ENCODE measurements at places on chromosomes 13 and 19.

GRCh38 chr19:11479898-11480714 lies 740 bp downstream of the ELAVL3 start:
- no peak for DNase-seq

DNA sequence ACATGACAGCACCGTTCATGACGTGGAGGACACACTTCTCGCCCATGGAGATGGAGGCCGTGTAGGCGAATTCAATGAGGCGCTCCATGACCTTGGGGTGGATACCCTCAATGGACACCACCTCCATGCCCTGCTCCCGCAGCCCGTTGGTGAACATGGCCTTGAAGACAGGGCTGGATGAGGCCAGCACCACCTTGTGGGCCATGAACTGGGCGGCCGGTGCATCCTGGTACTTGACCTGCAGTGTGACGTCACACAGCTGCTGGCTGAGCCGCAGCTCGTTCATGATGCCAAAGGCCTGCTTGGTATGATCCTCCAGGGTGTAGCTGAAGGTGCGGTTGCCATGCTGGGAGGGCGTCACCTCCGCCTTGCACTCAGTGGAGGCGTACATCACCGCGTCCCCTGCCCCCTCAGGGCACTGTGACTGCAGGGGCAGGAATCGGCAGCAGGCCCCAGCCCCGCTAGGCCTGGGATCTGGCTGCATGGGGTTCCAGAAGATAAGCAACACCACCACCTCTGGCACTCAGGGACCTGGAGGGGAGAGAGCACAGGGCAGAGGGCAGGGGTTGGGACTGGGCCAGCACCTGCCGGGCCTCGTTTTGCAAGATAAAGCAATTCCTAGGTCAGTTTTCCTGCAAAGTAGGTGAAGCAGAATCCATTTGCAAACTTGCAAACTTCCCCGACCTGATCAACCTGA lies 3.5 kb downstream of the KEAP1 start:
- DNase-seq, result no peak

DNA sequence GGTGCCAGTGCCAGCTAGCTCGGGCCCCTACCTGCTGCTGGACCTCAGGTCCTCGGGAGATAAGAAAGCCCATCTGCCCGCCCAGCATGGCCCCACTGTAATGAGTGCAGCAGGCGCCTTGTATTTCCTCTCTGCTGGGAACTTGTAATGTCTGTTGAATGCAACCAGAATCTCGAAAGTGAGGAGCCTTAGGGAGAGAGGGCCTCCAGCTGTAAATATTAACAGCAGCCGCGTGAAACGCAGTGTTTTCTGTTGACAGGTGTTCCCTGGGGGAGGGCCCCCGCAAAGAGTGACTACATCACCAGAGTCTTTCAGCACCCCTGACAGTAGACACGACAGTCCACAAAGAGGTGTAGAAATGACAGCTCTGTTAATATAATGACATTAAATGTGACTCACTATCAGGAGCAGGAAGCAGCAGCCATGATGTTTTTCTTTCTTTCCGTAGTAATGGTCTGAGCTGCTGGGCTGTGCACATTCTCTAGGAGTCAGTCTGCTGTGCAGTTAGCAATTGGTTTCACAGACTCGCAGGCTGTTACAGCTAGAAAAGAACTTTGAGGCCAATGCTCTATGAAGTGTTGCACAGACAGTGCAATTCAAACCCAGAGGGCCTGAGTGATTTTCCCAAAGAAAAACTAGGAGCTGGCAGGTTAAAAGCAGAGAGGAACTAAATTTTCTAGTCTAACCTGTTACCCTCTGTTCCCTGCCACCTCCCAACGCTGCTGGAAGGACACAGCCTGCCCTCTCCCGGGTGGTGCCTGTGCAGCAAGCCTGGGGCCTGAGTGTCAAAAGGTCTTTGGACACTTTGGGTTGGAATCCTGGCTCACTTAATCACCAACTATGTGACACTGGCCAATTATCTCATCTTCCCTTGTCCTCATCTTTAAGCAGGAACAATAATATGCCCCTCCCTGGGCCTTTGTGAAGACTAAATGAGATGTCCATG lies 58.6 kb upstream of the WASF3 start:
- DNase-seq, result no peak

- no peak for DNase-seq
Observed at GRCh38 chr13:32588736-32589135, 2.5 kb downstream of the PDS5B start.

DNA sequence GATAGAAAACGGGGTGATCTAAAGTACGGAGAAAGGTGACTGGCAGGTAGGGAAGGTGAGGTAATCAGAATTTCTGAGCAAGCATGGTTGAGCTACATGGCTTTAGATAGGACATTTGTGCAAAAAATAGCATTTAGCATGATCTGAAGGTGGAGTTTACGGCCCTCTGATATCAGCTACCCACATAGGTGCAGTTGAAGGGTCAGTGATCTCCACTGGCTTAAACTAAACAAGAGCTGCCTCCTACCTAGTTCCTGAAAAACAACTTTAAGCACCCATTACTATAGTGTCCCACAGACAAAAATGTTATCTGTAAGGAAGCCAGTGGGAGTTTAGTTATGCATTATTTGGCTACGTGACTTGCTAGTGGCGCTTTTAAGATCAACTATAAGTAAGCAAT lies 1.2 kb upstream of the CASP14 start:
- DNase-seq, result no peak

DNA sequence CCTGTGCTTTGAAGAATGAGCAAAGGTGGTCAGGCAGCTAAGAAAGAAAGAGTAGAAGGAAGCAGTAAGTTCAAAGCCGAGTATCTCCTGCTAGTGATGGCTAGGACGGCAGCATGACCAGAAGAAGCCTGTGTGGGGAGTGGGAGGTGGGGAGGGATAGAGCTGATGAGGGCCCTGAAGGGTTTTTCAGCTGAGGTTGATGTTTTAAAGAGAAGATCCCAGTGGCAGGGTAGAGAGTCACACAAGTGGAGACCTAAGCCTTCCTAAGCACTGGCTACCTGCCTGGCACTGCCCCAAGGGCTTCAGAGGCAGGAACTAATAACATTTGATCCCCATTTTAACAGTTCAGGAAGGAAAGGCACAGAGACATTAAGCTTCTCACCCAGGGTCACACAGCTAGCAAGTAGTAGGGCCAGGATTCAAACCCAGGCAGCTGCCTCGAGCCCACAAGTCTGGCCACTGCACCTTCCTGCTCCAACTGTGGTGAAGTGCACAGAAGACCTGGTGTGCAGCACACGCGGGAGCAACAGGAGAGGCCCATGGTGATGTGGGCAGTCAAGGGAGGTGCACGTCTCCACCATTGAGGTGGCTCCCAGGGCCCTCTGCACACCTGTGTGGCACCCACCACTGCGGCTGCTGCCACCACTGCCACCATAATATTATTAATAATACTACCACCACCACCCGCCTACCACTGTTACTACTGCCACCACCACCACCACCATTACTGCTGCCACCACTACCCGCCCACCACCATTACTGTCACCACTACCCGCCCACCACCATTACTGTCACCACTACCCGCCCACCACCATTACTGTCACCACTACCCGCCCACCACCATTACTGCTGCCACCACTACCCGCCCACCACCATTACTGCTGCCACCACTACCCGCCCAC lies 22.1 kb downstream of the CUL4A start:
- no peak for DNase-seq

DNA sequence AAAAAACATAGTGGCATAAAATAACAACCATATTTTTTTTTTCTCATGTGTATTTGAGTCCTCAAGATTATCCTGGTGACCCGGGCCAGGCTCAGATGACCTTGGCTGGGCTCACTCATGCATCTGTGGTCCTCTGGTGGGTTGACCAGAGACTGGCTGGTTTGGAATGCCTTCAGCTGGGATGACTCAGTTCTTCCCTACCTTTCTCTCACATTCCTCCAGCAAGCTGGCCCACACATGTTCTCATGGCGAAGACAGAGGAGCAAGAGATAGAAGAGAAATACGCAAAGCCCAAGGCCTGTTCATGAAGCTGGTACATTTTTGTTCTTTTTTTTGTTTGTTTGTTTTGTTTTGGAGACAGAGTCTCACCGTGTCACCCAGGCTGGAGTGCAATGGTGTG lies 14.3 kb upstream of the ZNF541 start:
- DNase-seq, result no peak

GRCh38 chr13:26557393-26558073 lies at the start of gene WASF3:
Gene WASF3, plus strand, starts transcription at chr13:26557683. Its CDS starts 84,588 bp downstream, at chr13:26642271.
- peak; percentile 96 for DNase-seq

- DNase-seq, result no peak
Observed at GRCh38 chr13:34886987-34887386, 55.1 kb upstream of the NBEA start.

DNA sequence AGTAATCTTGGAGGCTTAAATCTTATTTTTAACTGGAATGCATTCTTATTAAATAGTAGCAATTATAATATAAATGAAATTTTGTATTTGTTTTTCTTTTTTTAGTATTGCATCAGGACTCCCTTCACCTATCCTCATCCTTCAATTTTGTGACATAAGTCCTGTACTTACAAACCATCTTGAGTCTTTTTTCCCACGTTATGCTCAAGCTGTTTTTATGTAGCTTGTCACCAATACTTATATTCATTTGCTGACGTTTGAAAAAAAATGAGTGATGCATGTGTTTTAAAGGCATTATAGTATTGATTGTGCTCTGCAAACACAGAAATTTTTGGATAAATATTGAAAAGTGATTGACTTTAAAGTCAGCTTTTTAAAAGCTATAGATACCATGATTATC lies 888 bp downstream of the GPR18 start:
- no peak for DNase-seq

DNA sequence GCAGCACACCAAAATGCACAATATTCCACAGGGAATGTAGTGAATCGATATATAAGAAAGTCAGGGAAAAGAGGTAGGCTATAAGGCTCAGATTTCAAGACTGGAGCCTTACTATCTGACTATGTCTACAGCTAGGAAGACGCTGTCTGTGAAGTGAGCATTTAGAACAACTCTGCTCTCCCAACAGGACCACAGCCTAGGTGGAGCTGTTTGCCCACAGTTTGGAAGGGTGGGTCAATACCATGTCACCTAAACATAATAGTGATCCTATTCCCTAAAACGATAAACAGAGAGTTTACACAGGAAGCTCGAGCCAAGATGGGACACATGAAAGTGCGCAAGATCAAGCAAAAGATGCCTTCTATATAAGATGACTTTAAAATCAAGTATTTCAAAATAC lies 2486.0 kb upstream of the PCDH20 start:
- no peak for DNase-seq

DNA sequence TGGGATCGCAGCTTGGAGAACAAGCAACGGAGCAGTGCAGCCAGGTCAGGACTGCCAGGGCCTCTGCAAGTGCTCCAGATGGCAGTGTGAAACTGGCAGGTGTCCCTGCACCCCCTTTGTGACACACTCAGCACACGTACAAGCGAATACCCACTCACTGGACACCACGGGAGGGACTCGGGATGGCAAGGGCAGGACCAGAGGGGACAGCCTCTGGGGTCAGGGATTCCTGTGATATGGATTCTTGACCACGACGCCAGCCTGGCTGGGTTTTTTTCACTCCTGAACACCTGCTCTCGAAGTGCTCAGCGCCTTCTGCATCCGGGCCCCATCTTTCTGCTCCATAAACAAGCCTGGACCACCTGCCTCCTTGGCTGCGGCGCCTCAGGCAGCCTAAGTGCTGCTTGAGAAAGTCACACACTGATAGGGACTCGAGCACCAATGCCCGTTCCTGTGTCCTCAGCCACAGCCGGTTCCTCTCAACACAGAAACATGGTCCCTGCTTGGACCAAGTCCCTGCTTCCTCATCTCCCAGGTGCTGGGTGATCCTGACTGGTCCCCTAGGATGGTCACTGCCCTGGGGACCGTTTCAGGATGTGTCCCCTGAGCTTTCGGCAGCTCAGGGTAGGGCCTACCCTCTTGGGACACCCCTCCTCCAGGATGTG lies 22.0 kb downstream of the ELAVL1 start:
- no peak for DNase-seq

DNA sequence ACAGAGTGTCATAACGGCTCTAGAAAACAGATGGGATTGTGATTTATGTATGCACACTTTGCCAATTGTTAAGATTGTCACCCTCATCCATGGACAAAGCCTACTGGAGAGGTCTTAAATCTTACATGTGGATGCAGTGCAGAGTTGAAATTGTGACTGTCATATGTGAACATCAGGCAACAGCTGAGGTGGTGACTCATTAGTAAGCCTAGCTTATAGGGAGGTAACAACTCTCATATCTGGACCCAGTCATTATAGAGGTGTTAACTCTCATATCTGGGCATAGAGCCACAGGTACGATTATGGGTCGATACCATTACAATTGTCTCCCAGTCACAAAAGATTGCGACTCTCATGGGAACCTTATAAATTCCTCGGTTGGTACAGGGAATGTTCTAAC lies 29.8 kb upstream of the ZNF254 start:
- DNase-seq, result no peak

DNA sequence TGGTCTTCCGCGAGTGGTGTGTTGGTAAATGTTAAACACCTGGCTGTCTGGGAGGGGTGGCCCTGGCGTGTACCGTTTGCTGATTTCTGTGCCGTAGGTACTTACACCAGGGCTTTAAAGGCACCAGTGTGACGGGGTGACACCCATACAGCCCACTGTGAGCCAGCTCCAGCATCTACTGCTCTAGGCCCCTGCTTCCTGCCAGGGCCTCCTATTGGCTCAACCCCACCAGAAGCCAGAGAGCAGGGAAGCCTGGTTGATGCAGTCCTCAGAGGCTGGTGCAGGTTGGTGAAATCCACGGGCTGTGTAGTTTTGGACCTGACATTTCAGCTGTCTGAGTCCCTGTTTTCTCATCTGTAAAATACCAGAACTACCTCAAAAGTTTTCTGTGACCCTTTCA lies 30.4 kb downstream of the ARHGEF7 start:
- no peak for DNase-seq

GRCh38 chr19:1261538-1261797 lies 7.7 kb upstream of the CIRBP start:
- DNase-seq, result no peak

DNA sequence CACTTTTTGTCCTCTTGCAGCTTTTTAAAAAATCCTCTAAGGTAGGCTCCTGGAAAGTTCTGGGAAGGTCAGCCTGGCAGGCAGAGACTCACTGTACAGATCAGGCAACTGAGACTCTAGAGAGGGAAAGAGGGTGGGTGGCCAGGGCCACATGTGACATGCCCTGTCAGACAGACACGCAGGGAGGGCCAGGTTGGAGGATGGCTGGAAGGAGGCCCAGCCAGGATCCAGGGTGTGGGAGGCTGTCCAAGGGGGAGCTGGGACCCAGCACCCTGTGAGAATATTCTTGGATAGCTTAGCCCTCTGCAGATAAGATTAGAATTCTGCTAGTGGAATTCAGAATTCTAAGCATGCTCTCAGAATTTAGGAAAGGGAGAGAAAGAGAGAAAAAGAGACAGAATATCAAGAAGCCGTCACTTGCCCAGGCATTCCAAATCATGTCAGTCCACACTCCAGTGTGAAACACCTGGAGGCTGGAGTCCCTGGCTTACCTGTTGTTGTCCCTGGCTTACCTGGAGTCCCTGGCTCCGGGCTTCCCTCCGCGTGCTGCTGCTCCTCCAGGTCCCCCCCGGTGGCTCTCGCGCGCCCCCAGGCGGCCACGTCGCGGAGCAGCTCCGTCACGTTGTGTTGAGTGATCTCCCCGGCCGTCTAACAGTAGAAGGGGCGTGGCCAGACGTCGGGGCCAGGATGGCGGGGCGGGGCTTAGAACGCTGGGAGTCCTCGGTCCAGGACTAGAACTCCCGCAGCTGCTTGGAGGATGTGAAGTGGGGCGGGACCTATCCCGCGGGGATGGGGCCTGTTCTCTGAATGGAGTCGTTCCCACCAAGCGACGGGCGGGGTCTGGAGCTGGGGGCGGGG lies 2.8 kb upstream of the TNNI3 start:
- peak; percentile 98 for DNase-seq

- DNase-seq, result no peak
Observed at GRCh38 chr19:45156011-45156630, 4.7 kb downstream of the NKPD1 start.

GRCh38 chr19:38632476-38633213 lies 13.7 kb downstream of the EIF3K start:
- DNase-seq, result no peak

GRCh38 chr13:66224663-66225062 lies 1005.5 kb downstream of the PCDH9 start:
- DNase-seq, result no peak
